Gastroesophageal sphincter (tissue), 4 donors: ENCODE measurements at places on chromosomes 5 and 9.

DNA sequence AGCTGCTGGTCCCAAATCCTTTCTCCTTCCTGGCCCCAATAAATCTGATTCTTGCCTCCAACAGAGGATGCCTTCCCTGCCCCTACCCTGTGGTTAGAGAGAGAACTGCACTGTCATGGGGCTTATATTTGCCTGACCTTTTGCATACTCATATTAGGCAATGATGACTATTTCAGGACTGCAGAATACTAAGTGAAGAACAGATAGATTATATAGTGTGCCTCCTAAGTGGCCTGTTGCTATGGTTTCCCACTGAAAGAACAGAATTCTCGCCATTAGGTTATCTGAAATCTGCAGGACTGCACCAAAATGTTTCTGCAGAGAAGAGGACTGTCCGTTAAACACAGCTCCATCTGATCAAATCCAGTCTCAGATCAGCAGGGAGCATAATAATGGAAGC, 87.3 kb upstream of the CCNG1 start:
- ATAC-seq: no peak
- no peaks in the 10 kb centered on the region for H3K36me3 ChIP-seq
- peaks cover 14% of the 10 kb centered on the region for H3K27me3 ChIP-seq

- no peaks in the 10 kb centered on the region for H3K27me3 ChIP-seq
- no peaks in the 10 kb centered on the region for H3K36me3 ChIP-seq
- H3K4me1 ChIP-seq: no peaks in the 10 kb centered on the region
- H3K27ac ChIP-seq: no peak overlapping the region
- no peak overlapping the region for H3K4me3 ChIP-seq
Observed at GRCh38 chr9:8574846-8575245, 775.3 kb upstream of the DMAC1 start.

DNA sequence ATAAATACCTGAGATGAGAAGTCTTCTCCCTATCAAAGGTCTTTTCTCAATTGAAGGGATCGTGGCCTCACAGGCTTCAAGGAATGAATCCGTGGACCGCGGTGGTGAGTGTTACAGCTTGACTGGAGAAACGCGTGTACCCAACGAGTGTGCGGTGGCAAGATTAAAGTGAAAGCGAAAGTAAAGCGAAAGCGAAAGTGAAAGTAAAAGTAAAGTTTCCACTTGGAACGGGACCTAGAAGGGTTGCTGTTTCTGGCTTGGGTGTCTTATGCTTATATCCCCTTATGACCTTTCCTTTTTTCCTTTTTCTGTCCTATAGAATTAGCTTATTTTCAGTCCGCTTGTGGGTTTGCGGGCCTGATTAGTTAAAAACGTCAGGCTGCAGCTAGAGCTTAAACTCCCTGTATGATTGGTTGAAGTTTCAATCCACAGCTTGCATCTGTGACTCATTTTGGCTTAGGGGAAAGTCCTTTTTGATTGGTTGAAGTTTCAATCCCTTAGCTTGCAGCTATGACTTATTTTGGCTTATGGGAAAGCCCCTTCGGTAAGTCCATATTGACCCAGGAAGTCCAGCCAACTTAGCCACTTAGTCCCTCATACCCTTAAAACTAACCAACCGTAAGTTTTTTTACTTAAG, 924.3 kb upstream of the CDH10 start:
- no peaks in the 10 kb centered on the region for H3K27me3 ChIP-seq
- no peak overlapping the region for H3K4me3 ChIP-seq

- ATAC-seq: no peak
- no peaks in the 10 kb centered on the region for H3K27me3 ChIP-seq
- H3K27ac ChIP-seq: no peak overlapping the region
- no peaks in the 10 kb centered on the region for H3K4me1 ChIP-seq
- H3K4me3 ChIP-seq: peak overlapping the region; percentile 43
Observed at GRCh38 chr5:160398806-160399205, 1.0 kb downstream of the FAM200C start.

GRCh38 chr5:28403846-28404245, 1365.5 kb upstream of the CDH9 start:
- H3K27me3 ChIP-seq: no peaks in the 10 kb centered on the region
- H3K4me1 ChIP-seq: no peaks in the 10 kb centered on the region
- no peaks in the 10 kb centered on the region for H3K36me3 ChIP-seq
- ATAC-seq: no peak
